ENCODE measurements at places on chromosomes 13 and 19.

- DNase-seq: no peak
These were observed 31.9 kb downstream of the ZNF726 start for GRCh38 chr19:23946569-23946968.

GRCh38 chr19:19900139-19900728, 512 bp upstream of the ZNF93 start:
- no peak for DNase-seq

- no peak for DNase-seq
These were observed 257.5 kb downstream of the ITGBL1 start for GRCh38 chr13:101709952-101710351.

DNA sequence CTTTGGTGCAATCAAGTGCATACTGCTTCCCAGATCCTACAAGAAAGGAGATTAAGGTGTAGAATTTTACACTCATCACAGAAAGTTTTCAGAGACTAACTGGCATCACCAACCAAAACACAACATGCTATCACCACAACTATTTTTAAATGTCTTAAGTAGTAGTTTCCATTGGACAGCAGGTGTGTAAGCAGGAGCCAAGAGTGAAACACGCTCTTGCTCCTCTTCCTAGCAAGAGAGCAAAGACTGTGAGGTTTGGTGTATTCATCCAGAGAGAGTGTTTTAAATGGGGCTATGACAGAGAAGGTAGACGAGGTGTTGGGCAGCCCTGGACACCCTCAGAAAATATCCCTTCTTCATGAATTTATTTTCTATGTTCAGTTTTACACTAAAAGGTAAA, 12.5 kb upstream of the LILRA4 start:
- no peak for DNase-seq

DNA sequence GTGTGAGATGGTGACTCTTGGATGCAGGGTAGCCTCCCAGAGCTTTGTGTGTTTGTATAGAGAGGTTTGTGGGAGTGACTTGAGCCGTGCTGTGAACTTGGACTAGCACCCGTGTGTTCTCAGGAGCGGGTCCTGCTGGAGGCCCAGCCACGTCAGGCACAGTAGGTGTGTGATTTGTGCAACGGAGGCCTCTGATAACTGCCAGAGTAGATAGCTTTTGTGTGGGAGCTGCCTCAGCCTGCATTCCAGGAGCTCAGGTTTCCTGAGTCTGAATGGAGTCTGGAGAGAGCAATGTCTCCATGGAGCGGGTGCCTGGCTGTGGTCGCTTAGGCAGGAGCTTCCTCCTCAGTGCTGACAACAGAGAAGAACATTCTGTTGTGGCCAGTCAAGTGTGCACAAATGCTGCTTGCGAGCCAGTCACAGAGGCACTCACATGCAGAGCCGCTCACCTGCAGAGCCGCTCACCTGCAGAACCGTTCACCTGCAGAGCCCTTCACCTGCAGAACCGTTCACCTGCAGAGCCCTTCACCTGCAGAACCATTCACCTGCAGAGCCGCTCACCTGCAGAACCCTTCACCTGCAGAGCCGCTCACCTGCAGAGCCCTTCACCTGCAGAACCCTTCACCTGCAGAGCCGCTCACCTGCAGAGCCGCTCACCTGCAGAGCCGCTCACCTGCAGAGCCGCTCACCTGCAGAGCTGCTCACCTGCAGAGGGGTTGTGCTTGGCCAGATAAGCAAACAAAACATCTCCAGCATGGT, 32.6 kb downstream of the TFDP1 start:
- no peak for DNase-seq

DNA sequence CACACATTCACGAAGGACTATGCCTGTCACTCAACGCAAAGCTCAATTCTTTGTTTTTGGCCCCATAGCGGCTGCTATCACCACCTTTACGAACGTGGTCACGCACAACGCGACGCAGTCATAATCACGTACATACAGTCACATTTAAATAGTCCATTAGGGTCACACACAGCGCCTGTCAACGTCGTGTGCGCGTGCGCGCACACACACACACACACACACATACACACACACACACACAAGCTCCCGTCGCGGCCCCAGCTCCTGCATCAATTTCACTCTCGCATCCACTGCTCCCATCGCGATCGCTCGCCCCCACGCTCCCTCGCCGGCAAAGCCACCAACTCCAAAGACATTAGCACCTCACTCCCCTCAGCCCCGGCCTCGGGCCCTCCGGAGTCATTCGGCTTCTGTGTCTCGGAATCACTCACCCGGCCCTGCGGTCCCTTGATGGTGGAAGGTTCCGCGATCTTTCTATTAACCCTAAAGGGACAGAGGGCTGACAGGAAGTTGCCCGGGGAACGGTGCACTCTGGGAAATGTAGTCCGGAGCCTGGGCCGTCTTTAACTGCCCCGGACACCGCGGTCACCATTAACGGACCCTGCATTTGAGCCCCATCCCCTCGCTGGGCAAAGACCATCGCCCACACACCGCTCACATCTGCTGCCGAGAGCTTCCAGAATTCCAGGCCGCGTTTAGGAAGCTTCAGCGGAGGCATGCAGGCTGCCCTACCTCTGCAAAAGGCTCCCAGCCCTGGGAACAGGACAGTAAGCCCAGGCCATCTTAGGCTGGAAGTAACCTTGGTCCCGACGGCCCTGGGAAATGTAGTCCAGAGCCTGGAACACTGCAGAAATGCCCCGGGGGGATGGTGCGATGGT, at the start of gene ZNF790:
Gene ZNF790 (minus strand): TSS at position 482 of the 878 bp plus-strand sequence. CDS start 12,768 bp downstream, outside the sequence.
- DNase-seq: peak; percentile 93

- no peak for DNase-seq
These were observed 25.2 kb upstream of the IGSF23 start for GRCh38 chr19:44587963-44588770.

GRCh38 chr13:47463726-47464125, 537.3 kb downstream of the SUCLA2 start:
- DNase-seq: no peak

GRCh38 chr13:86710896-86711295, 911.7 kb upstream of the SLITRK6 start:
- no peak for DNase-seq

DNA sequence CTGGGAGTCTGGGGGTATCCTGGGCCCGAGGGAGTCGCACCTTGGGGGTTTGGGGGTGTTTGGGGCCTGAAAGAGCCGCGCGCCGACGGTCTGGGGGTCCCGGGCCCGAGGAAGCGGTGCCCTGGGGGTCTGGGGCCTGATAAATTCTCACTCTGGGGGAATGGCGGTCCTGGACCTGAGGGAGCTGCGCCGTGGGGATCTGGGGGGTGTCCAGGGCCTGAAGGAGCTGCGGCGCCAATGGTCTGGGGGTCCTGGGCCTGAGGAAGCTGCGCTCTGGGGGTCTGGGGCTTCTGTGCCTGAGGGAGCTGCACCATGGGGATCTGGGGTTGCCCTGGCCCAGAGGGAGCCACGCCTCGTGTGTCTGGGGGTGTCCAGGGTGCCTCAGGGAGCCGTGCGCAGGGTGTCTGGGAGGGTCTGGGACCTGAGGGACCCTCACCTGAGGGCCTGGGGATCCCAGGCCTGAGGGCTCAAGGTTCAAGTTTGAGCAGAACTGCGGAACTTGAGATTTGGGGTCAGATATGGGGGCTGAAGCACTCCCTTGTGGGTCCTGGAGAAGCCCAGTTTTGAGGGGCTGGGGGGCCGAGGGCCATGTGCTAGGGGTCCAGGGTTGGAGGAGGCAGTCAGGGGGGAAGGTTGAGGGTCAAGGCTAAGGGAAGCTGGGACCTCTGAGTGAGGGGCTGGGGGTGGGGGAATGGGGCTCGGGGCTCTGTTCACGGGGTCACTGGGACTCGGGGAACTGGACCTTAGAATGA, 1.1 kb downstream of the HDGFL2 start:
- peak; percentile 28 for DNase-seq

GRCh38 chr13:34416971-34417380, 525.1 kb upstream of the NBEA start:
- DNase-seq: peak; percentile 37

GRCh38 chr19:50327013-50327412, 2.2 kb downstream of the KCNC3 start:
- no peak for DNase-seq

DNA sequence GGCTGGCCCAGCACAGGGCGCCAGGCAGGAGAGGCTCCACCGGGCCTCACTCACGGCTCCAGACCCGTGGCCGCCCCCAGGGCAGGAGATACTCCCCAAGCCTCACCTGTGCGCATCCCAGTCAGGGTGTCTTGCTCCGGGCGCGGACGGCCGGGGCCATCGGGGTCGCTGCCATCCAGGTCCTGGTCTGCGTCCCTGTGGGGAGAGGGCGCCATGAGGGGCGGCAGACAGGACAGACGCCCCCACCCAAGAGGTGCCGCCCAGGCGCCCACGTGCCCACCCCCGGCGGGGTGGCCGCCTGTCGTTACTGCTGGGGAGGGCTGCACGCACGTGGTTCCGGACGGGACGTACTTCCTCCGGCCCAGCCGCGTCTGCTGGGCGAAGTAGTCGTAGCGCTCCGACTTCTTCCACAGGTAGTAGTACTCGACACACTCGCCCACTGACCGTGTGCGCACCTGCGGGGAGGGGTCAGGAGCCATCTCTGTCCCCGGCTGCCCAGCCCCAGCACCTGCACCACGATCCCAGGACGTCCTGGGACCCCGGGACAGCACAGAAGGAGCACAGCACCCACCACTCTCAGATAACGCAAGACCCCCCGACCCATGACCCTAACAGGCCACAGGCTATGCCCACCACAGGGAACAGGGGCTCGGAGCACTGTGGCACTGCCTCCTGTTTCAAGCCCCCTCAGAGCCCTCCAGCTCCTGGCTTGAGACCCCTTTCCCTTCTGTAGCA, 17.4 kb upstream of the PLPP2 start:
- DNase-seq: no peak

DNA sequence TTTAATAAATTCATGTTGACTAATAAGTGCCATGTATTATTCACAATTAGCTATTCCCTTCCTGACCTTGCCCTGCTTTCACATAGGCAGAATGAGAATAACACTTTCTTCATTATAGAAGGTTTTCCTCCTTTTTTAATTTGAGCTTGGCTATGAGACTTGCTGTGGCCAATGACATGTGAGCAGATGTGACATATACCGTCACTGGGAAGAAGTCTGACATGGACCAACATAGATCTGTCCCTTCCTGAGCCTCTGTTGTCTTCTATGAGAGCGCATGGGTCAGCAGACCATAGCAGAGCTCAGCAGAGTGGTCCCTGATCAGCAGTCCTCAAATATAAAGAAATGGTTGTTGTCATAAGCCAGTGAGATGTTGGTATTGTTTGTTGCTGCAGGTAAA, 163.9 kb downstream of the DACH1 start:
- no peak for DNase-seq

Measured in adrenal gland (tissue), 19 donors.